ENCODE measurements at places on chromosomes 12 and 14. TPM values are rescaled to one million over a fixed set of nuclear protein-coding genes. Genes with fewer than 3 reads are reported as not detected.

The BEGAIN gene
- 0.22 TPM for total RNA-seq

The ANKS1B gene
- total RNA-seq: 1.1 TPM

The ACVRL1 gene
- total RNA-seq: 422 TPM

The KRT86 gene
- total RNA-seq: not detected

The SLC8A3 gene
- 0.27 TPM for total RNA-seq

The NRIP2 gene
- not detected for total RNA-seq

The SPX gene
- 1.3 TPM for total RNA-seq

The OR4K2 gene
- total RNA-seq: not detected

The CLEC4A gene
- total RNA-seq: 0.14 TPM

The ESRRB gene
- total RNA-seq: under 0.01 TPM

The COL2A1 gene
- total RNA-seq: not detected

The GYS2 gene
- total RNA-seq: not detected

The IFNG-AS1 gene
- total RNA-seq: not detected

The GDF3 gene
- total RNA-seq: 0.65 TPM

The TMEM121 gene
- total RNA-seq: 5.7 TPM

The NFATC4 gene
- total RNA-seq: 20.2 TPM
